ENCODE measurements at places on chromosomes 11 and 22.
A peak's percentile ranks its signal among the peaks of the same experiment; 100 is the strongest.

- no peaks in the 10 kb centered on the region for H3K36me3 ChIP-seq
- H3K4me3 ChIP-seq: no peak overlapping the region
- H3K27me3 ChIP-seq: no peaks in the 10 kb centered on the region
- H3K27ac ChIP-seq: no peak overlapping the region
- DNase-seq: no peak
- no peaks in the 10 kb centered on the region for H3K4me1 ChIP-seq
Observed at GRCh38 chr22:39289975-39290720, 29.3 kb downstream of the RPL3 start.

GRCh38 chr11:9092072-9092471 is 673 bp upstream of the SCUBE2 start:
- H3K27ac ChIP-seq: no peak overlapping the region
- H3K27me3 ChIP-seq: peaks cover 16% of the 10 kb centered on the region
- no peak overlapping the region for H3K4me3 ChIP-seq
- H3K4me1 ChIP-seq: no peaks in the 10 kb centered on the region
- no peak for DNase-seq

GRCh38 chr11:27467181-27467913 is 5.2 kb downstream of the LGR4 start:
- DNase-seq: no peak
- no peak overlapping the region for H3K4me3 ChIP-seq
- no peaks in the 10 kb centered on the region for H3K36me3 ChIP-seq
- H3K4me1 ChIP-seq: peaks cover 9% of the 10 kb centered on the region

DNA sequence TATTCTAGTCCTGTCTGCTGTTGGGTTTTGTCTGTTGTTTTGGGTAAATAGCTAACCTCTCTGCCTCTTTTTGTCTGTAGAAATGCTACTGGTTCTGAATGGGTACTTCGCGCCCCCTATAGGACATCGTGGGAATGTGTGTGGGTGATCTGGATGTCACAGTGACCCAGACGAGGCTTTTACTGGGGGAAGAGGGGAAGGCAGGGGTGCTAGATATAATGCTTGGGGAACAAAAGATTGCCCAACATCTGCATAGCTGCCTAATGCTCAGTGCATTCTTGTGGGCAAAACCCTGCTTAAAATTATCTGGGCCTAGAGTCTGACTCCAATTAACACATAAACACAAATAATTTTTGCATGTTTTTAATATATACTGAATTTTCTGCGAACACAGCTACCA is 57.7 kb downstream of the BMAL1 start:
- H3K36me3 ChIP-seq: no peaks in the 10 kb centered on the region
- DNase-seq: peak; percentile 58
- no peaks in the 10 kb centered on the region for H3K27me3 ChIP-seq

DNA sequence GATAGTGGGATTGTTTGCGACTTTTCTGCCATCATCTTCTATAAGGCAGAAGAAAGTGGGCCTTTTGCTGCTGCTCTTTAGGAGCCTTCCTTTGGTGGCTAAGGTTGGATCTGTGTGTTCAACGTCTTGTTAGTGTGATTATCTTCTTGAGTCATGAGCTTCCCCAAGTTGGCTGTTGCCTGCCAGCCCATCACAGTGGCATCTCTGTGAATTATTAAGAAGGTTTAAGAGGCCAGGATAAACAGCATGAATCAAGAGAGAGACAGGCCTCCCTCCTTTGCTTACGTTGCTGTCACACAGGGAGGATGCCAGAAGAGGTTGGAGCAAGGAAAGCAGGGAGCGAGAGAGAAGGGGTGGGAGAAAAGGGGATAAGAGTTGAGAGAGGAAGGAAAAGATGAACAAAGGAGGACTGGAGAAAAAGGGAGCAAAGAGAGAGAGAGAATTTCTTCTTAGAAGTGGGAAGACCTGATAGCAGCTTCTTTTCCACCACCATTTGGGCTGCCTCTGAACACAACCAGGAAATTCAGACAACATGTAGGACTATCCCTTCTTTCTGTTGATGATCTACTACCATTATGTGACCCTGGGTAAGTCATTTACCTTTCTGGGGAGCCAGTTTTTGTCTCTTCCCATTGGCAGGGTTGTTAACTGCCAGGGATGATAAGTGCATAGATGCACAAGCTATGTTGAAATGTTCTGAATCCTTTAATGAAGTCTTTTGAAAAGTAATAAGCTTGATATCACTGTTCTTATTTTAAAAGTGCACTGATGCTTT is 126.5 kb downstream of the NAV2 start:
- DNase-seq: no peak
- no peaks in the 10 kb centered on the region for H3K4me1 ChIP-seq

All from CD8-positive, alpha-beta memory T cell (primary cell).